ENCODE measurements at places on chromosomes 2 and 18.

- no peak for DNase-seq
Measured at GRCh38 chr2:28577791-28578680, 82.2 kb downstream of the PLB1 start.

- no peak for DNase-seq
Measured at GRCh38 chr2:42998721-42999120, 206.3 kb upstream of the HAAO start.

- no peak for DNase-seq
Measured at GRCh38 chr18:13131283-13131682, 87.3 kb upstream of the LDLRAD4 start.

GRCh38 chr2:27807476-27807875, 36.0 kb downstream of the MRPL33 start:
- no peak for DNase-seq

DNA sequence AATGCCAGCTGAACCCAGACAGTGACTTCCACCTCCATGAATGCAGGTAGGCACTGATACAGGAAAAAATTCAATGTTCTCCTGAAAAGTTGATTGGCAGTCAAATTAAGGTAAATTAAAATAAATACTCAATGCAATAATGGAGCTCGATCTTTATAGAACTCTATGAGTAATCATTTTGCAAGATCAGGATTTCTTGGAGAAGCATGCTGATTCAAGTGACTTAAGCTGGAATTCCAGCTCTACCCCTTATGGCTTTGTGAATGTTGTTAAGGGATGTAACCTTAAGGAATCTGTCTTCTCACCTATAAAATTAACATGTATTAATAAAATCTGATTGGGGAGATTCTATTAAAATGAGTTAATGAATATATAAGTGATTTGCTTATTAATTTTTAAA, 145.1 kb downstream of the QPCT start:
- no peak for DNase-seq

DNA sequence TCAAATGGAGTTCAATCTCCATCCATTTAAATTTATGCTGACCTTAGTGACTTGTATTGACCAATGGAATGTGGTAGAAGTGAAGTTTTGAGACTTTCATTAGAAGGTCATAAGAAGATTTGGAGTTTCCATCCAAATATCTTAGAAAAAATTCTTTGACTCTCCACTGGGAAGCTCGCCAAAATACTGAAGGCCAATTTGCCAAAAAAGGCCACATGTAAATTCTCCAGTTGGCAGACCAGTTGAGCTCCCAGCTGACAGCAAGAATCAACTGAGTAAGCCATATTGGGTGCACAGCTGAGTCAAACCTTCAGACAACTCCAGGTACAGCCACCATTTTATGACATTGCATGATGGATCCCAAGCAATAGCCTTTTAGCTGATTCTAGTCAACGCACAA, 228.3 kb upstream of the SETBP1 start:
- DNase-seq: no peak

DNA sequence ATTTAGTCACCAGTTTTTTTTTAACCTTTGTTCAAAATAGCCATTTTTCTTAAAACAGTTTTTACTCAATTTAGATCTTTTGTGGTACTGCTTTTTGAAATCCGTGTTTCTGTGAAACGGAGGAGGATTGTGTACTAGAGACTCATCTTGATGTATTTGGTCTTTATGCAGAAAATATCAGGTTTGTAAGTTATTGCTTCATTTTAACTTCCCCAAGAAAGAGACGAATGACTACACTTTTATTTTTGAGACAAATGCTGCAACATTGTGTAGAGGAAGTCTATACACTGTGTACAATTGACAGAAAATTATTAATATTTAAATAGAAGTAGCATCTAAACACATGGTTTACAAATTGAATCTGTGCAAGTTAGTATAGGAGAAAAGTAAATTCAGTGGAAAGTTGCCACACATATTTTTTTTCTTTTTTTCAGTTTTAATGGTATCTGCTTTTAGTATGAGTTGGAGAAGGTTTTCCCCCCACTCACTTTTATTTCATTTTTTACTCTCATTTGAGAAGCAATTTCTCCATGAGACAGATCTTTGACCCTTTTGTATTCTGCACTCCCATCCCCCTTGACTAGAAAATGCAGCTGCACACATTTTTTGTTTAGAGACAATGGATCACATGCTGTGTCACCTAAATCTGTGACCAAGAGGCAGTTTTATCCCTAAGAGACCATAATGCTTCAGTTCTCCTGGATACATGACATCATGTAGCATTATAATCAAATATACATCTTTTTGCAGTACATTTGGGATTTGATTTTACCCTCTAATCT, 200.8 kb upstream of the STON1 start:
- no peak for DNase-seq

- no peak for DNase-seq
Measured at GRCh38 chr2:188450732-188451483, 159.2 kb downstream of the GULP1 start.

DNA sequence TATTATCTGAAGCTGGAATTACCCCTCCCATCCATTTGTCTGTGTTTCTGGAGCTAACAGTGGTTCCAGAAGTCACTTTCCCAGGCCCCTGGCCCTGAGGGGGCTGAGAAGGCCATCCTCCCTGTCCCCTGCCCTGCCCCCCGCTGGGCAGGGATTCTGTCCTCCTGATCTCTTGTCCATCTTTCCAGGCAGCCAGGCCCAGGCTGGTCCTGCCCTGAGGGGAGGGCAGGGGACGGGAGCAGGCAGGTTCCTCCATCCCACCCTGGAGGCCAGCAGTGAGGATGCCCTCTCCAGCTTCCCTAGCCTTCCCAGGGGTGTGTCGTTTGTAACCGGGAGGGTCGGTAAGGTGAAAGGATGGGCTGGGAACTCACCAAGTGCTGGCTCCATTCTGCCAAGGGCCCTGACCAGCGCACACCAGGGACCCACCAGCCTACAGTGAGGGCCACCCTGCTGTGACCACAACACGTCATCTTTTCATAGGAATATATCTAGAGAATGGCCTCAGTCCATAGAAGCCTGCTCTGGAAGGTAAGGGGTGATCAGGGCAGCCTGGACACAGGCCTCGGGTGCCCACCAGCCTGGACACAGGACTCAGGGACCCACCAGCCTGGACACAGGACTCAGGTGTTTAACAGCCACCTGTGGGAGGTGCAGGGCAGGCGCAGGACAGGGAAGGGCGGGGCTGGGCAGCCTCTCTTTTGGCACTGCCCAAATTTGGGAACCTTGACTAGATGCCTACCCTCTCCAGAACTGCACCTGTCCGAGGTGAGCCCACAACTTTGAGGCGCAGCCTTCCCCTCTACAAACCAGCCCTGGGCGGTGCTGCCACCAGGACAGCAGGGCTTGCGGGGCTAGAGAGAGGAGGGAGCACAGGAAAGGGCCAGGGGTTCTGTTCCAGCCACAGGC, 35.8 kb upstream of the GPC1 start:
- DNase-seq: peak; percentile 48

GRCh38 chr2:30865243-30865642, 58.0 kb upstream of the CAPN13 start:
- no peak for DNase-seq

DNA sequence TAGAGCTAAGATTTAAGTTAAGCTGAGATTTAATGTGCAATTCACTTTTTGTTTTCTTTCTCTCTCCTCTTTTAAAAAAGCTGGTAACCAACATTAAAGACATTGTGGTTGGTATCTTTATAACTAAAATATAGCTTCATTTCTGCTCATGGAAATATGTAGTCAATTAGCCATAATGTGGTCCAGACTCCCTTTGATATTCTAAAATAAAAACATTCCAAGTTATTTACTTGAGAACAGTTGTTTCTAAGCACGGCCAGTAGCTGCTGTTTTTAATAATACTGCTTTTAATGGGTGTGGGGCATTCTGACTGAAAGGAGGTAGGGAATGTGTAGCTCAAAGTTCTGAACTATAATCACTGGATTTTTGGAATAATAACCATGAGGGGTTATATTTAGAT, 183.3 kb upstream of the FBXO11 start:
- DNase-seq: no peak

- no peak for DNase-seq
Measured at GRCh38 chr2:285531-285930, 2.4 kb downstream of the ALKAL2 start.

DNA sequence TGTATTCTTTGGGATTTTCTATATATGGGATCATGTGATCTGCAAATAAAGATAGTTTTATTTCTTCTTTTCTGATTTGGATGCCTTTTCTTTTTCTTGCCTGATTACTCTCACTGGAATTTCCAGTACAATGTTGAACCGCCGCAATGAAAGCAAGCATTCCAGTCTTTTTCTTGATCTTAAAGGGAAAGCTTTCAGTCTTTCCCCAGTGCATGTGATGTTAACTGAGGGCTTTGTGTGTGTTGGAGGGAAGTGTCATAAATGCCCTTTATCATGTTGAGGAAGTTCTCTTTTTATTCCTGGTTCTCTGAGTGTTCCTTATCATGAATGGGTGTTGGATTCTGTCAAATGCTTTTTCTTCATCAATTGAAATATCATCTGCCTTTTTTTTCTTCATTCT, 16.9 kb upstream of the CYBRD1 start:
- DNase-seq: no peak

DNA sequence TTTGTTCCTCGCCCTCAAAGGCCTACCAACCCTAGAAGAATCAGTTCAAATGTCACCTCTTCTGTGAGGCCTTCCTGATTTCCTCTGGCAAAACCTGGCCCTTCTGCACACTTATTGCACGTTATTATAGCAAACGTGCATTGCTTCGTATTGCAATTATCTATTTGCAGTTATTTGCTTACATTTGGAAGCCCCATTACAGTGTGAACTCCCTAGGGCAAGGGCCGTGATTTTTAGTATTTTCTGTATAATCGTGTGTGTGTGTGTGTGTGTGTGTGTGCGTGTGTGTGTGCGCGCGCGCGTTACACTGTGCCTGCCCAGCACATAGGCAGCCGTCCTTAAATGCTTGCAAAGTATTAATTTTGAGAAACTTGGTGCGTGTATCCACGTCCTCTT, 460 bp upstream of the SEMA4F start:
- DNase-seq: no peak
